MV-4-11 (cell line): ENCODE measurements at places on chromosomes 2 and 18.
A peak's percentile ranks its signal among the peaks of the same experiment; 100 is the strongest.

DNA sequence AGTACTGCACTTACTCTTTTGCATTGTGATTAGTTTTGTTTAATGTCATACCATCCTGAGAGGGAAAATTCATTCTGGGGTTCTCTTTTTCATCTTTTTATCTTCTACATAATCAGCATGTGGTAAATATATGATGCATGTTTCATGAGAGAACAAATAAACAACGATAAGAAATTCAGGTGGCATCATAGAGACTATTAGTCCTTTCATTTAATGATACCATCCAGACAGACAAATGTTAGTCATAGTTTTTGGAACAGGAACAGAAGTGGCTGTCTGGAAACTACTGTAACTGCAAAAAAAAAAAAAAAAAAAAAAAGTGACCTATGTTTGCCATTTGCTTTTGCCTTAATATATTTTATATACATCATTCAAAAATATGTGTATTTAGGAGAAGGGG, 761.0 kb downstream of the EPHA4 start:
- DNase-seq = no peak

DNA sequence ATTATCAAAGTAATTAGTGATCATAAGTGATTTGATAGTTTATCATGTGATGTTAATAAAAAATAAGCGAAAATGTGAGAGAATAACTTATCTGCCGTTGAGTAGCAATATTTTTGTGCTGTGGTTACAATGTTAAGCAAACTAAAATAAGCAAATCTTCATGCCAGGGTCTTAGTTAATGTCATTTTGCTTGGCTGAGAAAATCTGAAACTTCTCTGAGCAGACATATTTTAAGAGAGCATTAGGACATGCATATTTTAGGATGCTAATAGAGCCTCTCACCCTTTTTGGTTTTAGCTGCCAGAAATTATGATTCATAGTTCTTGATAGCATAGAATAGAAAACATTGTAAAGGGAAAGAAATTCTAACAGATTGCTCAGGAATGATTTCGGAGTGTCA, 233.5 kb upstream of the ZEB2 start:
- no peak for DNase-seq

GRCh38 chr2:85692039-85692645, 2.0 kb upstream of the GNLY start:
- no peak for DNase-seq

- DNase-seq = peak; percentile 42
Measured at GRCh38 chr2:28626891-28627421, 124.7 kb upstream of the PPP1CB start.

DNA sequence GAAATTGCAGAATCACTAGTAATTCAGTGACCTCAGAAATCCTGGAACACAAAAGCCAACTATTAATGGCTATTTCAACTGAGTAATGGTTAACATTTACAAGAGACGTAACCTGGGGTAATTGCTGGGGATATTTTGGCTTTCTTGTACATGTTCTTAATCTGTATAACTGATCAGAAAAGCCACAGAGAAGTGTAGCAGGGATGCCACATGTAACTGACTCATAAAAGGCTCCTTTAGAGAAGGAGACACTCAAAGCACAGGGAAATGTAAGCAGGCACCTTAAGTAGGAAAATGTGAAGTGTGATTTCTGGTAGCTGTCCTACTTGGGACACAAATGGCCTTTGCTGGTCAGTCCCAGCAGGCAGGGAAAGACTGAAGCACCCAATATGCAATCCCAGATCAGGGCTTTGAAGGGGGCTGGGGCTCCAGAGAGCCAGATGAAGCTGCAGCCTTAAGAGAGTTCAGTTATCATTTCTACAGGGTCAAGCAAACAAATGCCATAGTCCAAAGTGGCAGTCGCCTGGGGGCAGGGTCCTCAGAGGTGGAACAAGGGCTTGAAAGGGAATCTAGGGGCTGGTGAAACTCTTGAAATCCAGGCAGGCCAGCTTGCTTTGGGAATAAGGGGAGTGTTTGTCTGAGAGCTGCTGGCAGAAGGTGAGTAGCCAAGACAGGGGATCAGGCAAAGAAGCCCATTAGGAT, 7.2 kb upstream of the SPOPL start:
- no peak for DNase-seq

GRCh38 chr18:58761241-58761969, 90.1 kb downstream of the MALT1 start:
- no peak for DNase-seq

DNA sequence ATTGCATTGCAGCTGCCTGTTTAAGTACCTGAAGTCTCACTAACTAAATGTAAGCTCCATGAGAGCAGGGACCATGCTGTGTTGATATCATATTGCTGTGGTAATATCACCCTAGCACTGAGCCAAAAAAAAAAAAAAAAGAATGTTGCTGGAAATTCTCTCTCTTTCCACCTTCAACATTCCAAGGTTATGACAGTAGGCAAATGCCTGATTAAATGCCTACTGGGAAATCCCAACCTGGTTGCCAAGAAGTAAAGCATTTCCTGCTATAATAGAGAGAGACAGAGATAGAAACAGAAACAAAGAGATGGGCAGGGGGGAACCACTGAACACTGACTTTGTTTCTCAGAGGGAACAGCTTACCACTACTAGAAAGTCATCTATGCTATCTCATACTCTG, 1604.2 kb downstream of the LRP1B start:
- DNase-seq = no peak

DNA sequence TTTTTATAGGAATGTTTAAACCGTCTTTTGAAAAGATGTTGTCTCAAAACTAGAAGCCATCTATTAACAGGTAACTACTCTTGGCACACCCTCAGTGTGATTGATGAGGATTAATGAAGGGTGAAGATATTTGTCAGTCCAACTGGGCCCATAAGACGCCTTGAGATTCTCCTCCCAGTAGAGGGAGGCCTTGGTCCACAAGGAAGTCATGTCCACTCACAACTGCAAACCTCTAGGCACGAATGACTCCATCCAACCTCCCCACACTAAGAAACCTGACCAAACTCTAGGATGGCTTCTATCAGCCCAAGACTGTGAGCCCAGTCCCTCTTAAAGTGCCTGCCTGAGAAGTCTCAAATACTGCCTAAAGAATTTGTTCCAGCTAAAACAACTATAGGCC, 19.2 kb upstream of the GRP start:
- DNase-seq = no peak

DNA sequence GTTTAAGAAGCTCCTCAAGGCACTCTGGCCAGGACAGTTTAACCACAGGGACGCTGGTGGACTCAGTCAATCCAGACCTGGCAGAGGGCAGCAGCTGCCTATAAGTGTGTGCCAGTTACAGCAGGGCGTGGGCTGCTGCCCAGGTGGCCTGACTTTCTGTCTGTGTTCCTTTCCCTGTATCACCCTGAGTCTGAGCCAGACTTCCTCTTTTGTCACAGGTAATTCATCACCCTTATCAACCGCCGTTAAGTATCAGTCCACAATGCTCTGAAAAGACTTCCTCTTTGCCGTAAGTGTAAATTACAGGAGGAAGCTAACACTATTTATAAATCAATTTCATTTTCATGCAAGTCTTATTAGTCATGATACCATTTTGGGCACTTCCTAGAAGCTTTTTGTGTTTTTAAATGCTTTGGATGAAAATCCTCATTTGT, 7.0 kb downstream of the LPIN1 start:
- peak; percentile 94 for DNase-seq

DNA sequence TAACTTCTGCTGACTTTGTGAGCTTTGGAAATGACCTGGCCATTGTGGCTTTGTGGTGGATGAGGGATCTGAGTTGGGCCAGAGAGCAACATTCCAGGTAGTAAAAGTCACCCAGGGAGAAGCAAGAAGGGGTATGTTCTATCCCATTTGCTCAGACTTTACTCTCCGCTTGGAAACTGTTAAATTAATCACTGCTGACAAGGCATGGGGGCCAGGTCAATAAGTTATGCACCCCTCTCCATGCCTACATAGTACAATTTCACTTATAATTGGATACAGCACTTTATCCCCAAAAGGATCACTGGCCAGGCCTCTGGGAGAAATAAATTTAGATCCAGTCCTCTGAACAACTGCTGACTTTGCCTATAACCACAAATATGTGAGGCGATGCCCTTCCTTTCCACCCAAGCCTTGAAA, 92.1 kb downstream of the RPRM start:
- no peak for DNase-seq

- DNase-seq = no peak
Measured at GRCh38 chr18:76985156-76985950, 147.2 kb downstream of the MBP start.

DNA sequence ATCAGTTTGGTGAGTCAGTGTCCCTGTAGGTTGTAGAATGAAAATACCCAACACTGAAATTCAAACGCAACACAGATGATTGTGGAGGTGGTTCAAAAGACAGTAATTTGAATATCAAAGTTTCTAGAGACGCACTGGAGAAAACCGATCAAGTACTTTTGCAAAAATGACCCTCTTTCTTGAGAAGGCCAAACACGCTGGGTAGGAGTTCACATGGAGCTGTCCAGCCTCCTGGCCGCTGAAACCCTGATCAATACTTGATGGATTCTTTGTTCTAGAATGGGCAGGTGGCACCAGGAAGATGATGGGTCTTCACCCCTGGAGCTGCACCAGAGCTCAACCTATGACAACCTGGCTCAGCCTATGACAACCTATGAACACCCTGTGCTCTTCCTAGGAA, 39.7 kb upstream of the UBE2F start:
- DNase-seq = no peak

- peak; percentile 38 for DNase-seq
Measured at GRCh38 chr2:168089200-168089599, 158.2 kb downstream of the STK39 start.

GRCh38 chr2:123366239-123366837, 658.7 kb upstream of the CNTNAP5 start:
- no peak for DNase-seq

DNA sequence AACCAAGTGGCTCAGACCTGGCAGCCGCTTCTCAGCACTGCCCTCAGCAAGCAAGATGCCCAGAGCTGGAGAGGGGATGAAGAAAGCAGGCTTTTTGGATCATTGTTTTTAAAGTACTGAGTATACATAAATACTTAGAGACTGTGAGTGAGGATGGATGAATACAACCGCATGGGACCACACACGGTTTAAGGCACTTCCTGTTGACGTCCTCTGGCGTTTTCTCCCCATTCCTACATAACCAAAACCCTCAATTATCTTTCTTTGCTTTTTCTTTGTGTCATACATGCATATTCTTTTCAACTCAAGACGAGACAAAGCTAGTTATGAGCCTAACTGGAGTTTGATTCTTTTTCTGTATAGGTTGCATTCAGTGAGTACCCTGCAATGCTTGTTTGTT, 198.4 kb downstream of the GALR1 start:
- no peak for DNase-seq

GRCh38 chr18:58321986-58322385, 278.0 kb downstream of the NEDD4L start:
- peak; percentile 81 for DNase-seq

- peak; percentile 50 for DNase-seq
Measured at GRCh38 chr2:101267671-101268656, 15.3 kb downstream of the CNOT11 start.

- no peak for DNase-seq
Measured at GRCh38 chr18:13447621-13448334, 229.2 kb downstream of the LDLRAD4 start.

DNA sequence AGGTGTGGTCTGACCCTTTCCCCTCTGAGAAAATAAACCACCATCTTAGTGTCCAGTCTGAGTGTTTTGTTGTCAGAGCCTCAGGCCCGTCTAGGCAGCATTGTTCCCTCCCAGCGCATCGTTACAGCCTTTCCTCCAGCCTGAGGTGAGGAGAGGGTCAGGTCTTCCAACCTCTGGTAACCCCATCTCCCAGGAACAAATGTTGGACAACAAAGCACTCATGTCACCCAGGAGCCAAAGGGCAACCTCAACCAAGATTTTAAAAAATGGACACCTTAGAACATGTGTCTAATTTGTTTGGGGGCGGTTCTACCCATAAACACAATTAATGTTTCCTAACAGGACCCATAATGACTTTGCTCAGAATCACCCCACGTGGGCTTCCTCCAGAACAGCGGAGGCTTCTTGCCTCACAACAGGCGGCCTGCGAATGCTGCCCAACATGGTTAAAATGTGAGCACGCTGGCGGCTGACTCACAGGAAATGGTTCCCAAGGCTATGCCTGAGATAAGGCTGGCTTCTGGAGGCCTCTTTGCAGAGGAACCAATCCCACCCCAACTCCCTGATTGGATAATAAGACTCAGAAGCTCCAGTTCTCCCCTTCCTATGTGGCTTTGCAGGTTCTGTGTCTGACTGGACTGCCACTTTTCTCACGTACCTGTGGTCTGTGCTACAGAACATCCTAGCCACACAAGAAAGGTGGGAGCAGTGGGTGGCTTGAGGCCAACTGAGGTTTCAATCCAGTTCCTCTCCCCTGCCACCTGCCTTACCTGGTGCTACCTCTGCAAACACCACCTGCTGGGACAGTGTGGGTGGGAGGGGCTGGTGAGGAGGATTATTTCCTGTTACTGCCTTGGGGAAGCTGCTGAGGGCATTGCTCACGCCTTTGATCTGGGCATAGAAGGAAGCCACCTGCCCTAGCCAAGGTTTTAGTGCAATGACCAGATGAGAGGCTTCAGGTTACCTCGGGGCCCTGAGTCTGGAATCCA, 108.8 kb downstream of the B3GNT2 start:
- DNase-seq = peak; percentile 95

GRCh38 chr2:134226601-134227000, 27.3 kb upstream of the MGAT5 start:
- no peak for DNase-seq

- DNase-seq = peak; percentile 60
Measured at GRCh38 chr18:34993289-34993688, 47.9 kb upstream of the MAPRE2 start.

GRCh38 chr18:49988101-49988500, 174.8 kb upstream of the ACAA2 start:
- DNase-seq = no peak

- DNase-seq = peak; percentile 80
Measured at GRCh38 chr18:54392543-54393023, 34.9 kb downstream of the C18orf54 start.

DNA sequence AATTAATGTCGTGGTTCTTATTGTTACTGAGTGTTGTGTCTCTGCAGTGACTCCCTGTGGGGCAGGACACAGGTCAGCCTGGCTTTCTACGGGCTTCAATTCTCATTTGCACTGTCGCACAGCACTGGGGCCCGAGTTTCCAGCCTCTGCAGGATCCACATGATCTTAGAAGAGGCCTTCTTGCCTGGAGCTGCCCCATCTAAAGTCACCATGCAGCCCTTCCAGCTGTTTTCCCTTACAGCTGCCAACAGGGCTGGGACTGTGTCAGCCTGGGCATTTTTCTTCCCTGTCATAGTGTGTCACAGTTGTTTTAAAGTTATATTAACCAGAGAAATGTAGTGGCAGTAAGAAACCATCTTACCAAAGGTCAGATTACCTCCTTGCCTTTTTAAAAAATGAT, 27.0 kb downstream of the FHL2 start:
- no peak for DNase-seq
